ENCODE measurements at places on chromosomes 12 and 14.

DNA sequence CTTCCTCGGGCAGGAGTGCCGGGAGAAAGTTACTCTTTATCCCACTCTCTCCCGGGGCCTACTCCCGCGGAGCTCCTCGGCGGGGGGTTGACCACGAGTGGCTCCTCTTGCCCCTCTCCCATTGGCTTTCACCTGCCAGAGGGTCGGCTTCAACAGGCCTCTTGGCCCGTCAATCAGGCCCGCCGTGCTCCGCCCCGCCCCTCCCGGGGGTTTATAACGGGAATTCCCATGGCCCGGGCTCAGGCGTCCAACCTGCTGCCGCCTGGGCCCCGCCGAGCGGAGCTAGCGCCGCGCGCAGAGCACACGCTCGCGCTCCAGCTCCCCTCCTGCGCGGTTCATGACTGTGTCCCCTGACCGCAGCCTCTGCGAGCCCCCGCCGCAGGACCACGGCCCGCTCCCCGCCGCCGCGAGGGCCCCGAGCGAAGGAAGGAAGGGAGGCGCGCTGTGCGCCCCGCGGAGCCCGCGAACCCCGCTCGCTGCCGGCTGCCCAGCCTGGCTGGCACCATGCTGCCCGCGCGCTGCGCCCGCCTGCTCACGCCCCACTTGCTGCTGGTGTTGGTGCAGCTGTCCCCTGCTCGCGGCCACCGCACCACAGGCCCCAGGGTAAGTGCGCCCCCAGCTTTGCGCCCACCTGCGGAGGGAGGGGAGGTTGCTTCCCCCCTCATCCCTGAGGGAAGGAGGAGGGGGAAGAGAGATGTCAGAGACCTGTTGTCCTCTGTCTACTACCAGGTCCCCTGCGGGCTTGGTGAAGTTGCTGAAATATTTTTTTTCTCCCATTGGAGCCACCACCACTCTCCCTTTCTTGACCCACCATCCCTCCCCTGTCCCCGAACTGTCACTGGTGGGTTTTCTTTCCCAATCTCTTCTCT, at the start of gene SMOC1:
Gene SMOC1, plus strand, starts transcription at position 242 of the 869 bp plus-strand sequence. Its CDS starts 263 bp downstream, at position 505.
- DNase-seq: no peak

DNA sequence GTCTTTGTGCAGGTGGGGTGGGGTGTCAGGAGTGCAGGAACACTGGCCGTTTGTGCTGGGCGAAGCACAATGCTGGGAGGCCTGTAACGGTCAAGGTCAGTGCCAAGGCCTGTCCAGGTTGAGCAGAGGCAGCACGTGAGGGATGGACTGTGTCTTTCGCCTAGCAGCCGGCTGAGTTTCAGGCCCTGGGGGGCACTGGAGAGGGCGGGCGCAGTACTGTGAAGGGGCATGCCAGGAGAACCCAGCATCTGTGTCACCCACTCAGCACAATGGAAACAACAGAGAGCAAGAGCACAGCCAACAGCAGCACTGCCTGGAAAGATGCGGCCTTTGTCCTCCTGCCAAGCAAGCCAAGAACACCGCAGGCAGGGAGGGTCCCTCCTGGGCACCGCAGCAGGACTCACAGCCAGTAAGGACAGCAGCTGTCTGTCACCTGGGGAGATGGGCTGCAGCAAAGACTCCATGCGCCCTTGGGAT, 25.2 kb downstream of the SLC25A47 start:
- no peak for DNase-seq

- DNase-seq: no peak
Measured at GRCh38 chr14:96960598-96961116, 163.5 kb downstream of the VRK1 start.

- no peak for DNase-seq
Measured at GRCh38 chr12:25324861-25325260, 74.1 kb upstream of the KRAS start.

DNA sequence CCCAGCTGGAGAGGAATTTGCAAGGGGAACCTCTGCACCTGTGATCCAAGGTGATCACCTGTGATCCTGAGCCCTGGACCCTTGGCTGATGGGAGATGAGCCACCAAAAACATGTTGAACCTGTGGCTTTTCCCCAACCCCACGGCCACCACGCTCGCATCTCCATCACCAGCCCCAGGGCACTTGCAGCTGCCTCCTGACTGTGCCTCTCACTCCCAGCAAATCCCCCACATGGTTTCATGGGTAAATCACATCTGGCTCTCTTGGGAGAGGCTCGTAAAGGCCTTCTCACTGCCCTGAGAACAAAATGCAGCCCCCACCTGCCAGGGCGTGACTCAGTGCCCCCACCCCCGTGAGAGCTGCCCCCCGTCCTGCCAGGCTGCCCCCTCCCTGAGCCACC, 76.0 kb downstream of the RFLNA start:
- no peak for DNase-seq

- no peak for DNase-seq
Measured at GRCh38 chr14:65072937-65073336, 29.4 kb downstream of the MAX start.

DNA sequence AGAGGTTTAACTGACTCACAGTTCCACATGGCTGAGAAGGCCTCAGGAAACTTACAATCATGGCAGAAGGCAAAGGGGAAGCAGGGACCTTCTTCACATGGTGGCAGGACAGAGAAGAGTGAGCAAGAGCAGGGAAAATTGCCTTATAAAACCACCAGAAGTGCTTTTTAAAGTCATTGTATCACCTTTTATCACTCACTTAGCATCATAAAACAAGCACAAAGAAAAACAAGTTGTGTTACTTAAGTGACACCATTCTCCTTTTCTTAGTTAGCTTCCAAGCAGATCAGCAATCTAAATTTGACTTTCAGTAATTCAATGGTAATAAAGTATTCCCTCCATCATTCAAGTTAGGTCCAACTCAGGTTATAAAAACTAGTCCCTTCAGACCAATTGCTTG, 28.5 kb downstream of the OSBPL8 start:
- DNase-seq: no peak

- no peak for DNase-seq
Measured at GRCh38 chr12:46304070-46304469, 35.2 kb upstream of the SLC38A1 start.

DNA sequence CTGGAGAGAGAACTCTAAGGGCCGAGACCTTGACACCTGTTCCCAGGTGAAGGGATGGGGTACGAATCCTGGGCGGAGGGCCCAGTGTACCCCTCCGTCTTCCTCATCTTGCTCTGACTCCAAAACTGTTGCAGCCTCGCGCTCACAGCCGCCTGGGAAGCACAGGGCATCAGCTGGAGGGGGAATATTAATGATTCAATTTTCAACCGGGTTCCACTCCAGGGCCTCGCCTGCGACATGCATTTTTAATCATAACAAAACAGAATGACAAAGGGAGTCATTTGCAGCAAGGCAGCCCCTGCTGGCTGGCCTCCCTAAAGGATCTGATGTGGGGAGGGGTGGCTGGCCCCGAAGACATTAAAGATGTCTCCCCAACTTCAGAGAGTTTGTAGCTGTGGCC, 41.6 kb upstream of the ESRRB start:
- no peak for DNase-seq

DNA sequence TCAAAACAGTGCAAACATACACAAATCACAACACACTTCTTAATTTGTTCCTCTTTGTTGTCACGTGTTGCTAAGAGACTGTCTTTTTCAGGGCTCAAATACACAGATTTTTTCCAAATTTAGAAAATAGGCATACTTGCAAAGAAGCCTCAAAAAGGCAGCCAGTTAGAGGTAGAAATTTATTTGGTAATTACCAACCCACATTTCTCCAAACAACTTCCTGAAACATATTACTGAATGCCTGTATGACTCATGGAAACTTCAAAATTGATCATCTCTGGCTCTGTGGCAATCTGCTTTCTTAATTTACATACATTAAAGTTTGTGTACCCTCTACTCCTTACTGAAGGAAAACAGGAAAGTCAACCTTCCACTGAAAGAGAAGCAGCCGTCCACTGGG, 36.4 kb downstream of the PPM1H start:
- no peak for DNase-seq

DNA sequence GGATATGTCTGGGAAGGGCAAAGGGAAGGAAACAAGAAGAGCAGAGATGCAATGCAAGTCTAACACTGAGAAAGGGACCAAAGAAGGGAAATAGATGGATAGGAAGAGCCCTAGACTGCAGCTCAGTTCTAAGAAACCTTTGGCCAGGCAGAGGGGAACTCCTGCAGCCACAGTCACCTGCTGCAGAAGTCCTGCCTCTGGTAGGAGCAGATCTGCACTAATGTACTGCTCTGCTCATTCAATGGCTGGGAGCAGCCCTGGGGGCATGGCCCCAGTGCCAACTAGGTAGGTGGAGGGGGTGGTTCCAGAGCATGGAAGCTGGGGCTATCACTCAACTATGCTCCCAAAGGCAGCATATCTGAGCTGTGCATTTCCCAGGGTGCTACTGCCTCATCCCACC, 388.9 kb downstream of the PCNX1 start:
- no peak for DNase-seq

DNA sequence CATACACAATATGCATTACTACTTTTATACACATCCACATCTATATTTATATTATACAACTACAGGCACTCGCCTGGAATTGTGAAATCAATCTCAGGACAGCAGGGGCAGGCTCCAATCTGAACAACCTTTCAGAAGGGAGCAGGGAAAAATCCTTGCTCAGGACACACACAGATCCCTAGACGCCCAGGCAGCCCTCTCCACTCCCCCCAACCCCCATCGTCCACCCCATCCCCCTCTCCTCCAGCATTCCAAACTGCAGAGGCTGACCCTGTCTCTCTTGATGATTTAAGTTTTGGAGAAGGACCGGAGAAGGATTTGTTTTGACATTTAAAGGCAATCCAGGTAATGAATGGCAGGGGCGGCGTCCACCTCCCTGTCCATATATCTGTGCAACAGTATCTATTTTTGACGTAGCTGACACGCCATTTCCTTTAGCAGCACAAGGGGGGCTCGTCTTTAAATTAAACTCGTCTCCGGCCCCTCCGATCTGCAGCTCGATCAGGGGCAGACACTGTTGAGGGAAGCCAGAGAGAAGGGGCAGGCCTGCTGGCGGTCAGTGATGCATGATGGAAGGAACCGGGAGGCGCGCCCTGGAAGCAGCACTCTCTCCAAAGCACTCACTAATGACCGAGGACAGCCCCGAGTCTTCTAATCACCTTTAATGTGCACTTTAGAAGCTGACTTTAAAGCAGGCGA, 95.0 kb upstream of the TBX5 start:
- no peak for DNase-seq

- DNase-seq: no peak
Measured at GRCh38 chr12:64457466-64457865, 5.5 kb downstream of the TBK1 start.

GRCh38 chr12:130436741-130437501, 99.2 kb downstream of the PIWIL1 start:
- DNase-seq: no peak

Measured in activated T-helper 1 cell treated with anti-CD3 and anti-CD28 coated beads, Interleukin-2, amount 50 U/mL, for 16 hours (primary cell).